ENCODE measurements at places on chromosomes 16 and 17. TPM values are rescaled to one million over a fixed set of nuclear protein-coding genes. Genes with fewer than 3 reads are reported as not detected.

DNA sequence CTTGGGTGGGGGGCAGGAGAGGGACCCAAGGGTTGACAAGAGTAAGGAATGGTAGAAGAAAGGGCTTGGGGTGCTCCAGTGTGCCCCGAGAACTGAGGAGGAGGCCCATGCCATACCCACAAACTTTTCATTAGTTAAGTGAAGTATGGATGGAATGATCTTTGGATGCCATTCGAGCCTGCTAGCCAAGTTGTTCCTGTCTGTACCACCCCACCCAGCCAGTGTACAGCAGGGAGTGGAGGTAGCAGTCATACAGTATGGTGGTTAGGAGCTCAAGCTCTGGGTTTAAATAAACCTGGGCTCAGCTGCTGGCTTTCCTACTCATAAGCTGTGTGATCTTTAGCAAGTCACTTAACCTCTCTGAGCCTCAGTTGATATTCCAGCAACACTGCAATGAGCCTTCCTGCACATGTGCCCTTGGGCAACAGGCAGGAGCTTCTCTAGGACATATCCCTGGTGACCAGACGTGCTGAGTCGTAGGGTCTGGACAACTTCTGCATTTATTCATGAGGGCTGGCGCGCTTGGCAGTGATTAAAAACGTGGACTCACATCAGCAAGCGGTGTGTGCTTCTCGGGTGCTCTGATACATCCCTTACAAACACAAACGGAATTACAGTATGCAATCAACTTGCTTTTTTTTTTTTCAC lies 22.9 kb downstream of the ITPRIPL2 start:
- no peak for DNase-seq

GRCh38 chr16:3087243-3088235 lies 11.6 kb downstream of the ZSCAN10 start:
- DNase-seq = no peak

- DNase-seq = peak; percentile 75
These were observed 765 bp downstream of the KRT19 start for GRCh38 chr17:41527063-41528023.

The KRTAP16-1 gene
- total RNA-seq = not detected

DNA sequence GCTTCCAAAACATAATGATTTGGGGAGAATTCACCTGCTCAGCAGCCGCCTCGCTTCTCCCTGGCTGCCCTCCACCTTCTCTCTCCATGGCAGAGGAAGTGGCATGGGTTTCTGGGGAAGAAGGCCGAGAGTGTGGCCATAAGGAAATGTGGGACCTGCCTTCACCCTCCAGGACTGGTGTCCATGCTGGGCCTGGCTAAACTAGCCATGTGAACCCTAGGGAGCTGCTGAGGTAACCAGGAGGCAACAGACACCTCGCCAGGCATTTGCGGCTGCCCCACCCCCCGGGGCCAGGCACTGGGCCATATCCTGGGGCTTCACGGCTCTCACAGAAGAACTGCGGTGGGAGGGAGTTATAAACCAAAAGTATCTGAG lies 9.9 kb upstream of the CMTM4 start:
- DNase-seq = peak; percentile 62

The CCL3 gene
- 2.0 TPM for total RNA-seq

The TRAF7 gene
- 99.8 TPM for total RNA-seq

The TEDC2 gene
- total RNA-seq = 5.6 TPM

Data from left colon (tissue), 2 donors.